ENCODE measurements at places on chromosomes 7 and 10. TPM values are rescaled to one million over a fixed set of nuclear protein-coding genes. Genes with fewer than 3 reads are reported as not detected.
A peak's percentile ranks its signal among the peaks of the same experiment; 100 is the strongest.

- peak; percentile 69 for DNase-seq
- no peaks in the 10 kb centered on the region for H3K4me1 ChIP-seq
- H3K27me3 ChIP-seq: peaks cover 2% of the 10 kb centered on the region
- H3K4me3 ChIP-seq: no peak overlapping the region
These were observed 112.9 kb downstream of the COL13A1 start for GRCh38 chr10:69914398-69915214.

GRCh38 chr10:118918587-118918986 is 110.9 kb upstream of the NANOS1 start:
- H3K36me3 ChIP-seq: no peaks in the 10 kb centered on the region
- no peaks in the 10 kb centered on the region for H3K4me1 ChIP-seq
- DNase-seq: no peak
- no peak overlapping the region for H3K27ac ChIP-seq
- H3K4me3 ChIP-seq: no peak overlapping the region

DNA sequence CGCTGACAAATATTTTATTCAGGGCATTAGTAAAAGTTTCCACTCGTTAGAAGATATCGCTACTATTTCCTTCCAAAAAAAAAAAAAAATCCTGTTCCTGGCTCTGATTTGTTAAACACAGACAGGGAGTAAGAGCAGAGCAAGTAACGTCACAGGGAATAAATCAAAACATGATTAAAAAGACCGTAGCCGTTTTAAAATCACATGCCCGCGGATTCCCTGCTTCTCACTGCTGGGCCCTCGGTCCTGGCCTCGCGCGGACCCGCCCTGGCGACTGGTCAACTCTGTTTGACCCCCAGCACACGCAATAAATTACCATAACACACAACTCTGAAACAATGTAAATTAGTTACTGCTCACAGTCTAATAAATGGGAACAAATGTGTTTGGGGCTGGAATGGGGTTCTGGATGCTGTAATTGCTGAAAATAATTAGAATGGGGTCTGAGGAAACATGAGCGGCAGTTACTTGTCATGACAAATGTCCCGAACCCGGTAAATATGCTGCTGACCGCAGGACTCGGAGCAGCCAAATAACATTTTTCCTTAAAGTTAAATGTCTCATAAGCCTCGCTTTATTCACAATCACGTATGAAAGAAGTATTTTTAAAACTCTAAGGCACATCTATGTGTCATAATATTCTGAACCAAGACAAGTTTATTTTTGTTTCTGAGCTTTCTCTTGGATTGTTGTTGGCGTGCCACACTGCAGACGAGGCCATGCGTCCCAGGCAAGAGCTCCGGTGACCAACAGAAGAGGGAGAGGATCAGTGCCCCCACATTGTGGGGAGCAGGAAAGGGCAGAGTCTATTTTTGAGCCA is 17.9 kb downstream of the EBF3 start:
- peaks cover 10% of the 10 kb centered on the region for H3K27me3 ChIP-seq
- H3K4me3 ChIP-seq: no peak overlapping the region
- no peak overlapping the region for H3K27ac ChIP-seq
- no peaks in the 10 kb centered on the region for H3K4me1 ChIP-seq

- H3K27ac ChIP-seq: no peak overlapping the region
- peaks cover 14% of the 10 kb centered on the region for H3K4me1 ChIP-seq
- no peaks in the 10 kb centered on the region for H3K27me3 ChIP-seq
- no peak overlapping the region for H3K4me3 ChIP-seq
These were observed 19.4 kb downstream of the ZFAND2A start for GRCh38 chr7:1140476-1141104.

- H3K4me3 ChIP-seq: no peak overlapping the region
- H3K4me1 ChIP-seq: no peaks in the 10 kb centered on the region
- no peak overlapping the region for H3K27ac ChIP-seq
- H3K27me3 ChIP-seq: no peaks in the 10 kb centered on the region
- DNase-seq: no peak
These were observed 866.9 kb downstream of the LRMDA start for GRCh38 chr10:76298329-76298728.

The UBN2 gene
- 9.5 TPM for total RNA-seq

The FAM25A gene
- not detected for total RNA-seq

All from activated CD4-positive, alpha-beta T cell treated with anti-CD3 and anti-CD28 coated beads, Interleukin-2, amount 10 ng/mL, durations not matched to agents 7 days and 5 days (primary cell).